Stimulated activated CD4-positive, alpha-beta T cell treated with anti-CD3 and anti-CD28 coated beads, TNF-alpha, amount 100 ng/mL, for 1 hour (primary cell): ENCODE measurements at places on chromosomes 3 and 15.

DNA sequence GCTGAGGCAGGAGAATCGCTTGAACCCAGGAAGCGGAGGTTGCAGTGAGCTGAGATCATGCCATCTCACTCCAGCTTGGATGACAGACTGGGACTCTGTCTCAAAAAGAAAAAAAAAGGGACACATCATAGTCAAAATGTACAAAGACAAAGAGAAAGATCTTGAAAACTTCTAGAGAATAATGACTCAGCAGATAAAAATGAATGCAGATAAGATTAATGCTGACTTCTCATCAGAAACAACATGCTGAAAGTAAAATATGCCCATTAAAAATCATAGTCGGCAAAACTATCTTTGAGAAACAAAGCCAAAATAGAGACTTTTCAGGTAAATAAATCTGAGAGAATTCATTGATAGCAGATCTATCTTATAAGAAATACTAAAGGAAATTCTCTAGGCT lies 271.1 kb upstream of the GPR149 start:
- no peak for DNase-seq

- no peak for DNase-seq
Observed at GRCh38 chr3:112973325-112974177, 1.4 kb downstream of the CD200R1 start.

DNA sequence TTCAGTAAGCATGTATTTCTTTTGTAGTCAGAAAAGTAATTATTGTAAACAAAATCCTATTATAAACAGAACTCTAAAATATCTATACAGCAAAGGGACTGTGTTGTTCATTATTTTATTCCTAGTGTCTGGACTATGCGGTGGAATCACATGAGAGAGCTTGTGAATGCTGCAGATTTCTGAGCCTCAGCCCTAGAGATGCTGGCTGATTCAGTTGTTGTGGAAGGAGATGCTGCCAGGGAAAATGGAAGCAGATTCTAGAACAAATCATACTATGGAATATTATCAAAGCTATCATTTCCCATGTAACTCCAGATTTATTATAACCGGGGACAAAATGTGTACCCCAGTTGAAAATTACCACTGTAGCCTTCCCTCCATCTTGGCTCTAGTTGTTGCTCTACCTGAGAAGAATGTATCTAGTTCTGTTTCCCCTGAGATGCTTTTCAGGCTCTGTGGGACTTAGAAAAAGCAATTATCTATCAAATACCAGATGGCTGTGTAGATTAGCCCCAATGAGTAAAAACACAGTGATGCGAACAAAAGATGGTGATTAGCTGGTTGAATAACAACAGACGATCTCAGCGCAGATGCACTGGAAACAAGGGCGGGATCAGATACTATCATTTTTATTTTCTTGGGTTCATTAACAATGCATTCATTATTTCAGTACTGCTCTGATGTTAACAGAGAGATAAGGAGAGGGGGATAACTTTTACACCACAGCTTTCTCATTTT lies 131.3 kb downstream of the TMEM108 start:
- DNase-seq = no peak

GRCh38 chr15:49987198-49987785 lies 131.7 kb downstream of the ATP8B4 start:
- DNase-seq = no peak

GRCh38 chr3:141379250-141379966 lies 11.1 kb downstream of the ZBTB38 start:
- no peak for DNase-seq

GRCh38 chr3:16570113-16570512 lies 35.1 kb downstream of the DAZL start:
- no peak for DNase-seq

DNA sequence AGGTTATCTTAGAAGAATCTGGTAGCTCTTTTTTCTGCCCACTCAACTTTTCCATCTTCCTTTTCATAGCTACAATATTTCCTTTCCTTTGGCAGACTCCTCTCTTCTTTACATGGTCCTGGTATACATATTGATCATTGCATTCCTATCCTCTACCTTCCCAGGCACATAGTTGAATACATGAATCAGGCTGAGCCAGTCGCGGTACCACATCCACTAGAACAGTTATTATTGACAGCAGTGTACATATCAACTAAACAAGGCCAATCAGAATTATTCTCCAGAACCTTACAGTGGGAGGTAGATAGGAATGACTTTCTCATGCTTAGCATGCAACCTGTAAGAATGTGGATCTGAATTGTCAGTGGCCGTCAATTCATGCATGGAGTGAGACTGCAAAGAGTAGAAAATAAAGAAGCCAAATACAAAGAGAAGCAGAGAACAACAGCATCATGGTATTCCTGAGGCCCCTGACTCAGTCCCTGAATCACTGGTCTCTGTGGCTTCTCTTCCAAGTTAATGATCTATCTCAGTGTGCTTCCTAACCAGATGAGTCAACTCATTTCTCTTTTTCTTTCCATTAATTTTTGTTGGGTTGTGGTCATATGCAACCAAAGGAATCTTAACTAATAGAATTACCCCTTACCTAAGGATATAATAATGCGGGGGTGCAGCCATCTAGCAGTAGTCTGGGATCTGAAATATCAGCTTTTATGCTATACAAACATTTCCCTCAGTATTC lies 60.9 kb upstream of the DCBLD2 start:
- DNase-seq = no peak

- no peak for DNase-seq
Observed at GRCh38 chr3:35522450-35522849, 116.9 kb upstream of the ARPP21 start.

DNA sequence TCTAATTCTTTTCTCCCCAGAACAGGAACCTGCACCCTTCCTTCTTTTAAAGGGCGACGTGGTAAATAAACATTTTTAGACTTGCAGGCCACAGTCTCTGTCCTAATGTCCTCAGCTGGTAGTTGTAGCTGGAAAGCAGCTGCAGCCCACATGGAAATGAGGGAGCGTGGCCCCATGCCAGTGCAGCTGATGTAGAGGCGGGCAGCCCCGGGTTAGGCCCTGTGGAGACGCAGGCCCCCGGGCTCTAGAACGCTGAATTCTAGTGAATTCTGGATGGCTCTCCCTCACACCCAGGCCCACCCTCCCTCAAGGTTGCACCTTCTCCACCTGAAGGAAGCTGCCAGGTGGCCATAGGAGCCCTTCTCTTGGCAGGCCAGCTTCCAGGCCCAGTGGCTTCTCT lies 52.3 kb downstream of the PGPEP1L start:
- DNase-seq = no peak

DNA sequence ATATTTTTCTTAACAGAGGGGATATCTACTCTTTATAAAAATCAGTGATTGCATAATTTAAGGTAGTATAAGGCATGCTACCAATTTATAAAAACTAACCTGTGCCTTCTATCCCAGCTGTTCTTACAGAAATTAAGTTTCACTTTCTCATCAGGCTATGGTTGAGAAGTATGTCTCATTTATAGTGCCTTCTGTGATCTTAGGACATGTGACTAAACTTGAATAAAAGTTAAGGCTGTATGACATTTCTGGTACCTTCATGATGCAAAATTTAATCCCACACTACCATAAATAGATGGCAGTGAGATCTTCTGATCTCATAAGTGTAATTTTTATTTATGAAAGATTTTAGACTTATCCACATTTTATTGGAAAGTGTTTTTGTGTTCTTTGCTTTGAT lies 12.6 kb downstream of the TIPARP start:
- no peak for DNase-seq

DNA sequence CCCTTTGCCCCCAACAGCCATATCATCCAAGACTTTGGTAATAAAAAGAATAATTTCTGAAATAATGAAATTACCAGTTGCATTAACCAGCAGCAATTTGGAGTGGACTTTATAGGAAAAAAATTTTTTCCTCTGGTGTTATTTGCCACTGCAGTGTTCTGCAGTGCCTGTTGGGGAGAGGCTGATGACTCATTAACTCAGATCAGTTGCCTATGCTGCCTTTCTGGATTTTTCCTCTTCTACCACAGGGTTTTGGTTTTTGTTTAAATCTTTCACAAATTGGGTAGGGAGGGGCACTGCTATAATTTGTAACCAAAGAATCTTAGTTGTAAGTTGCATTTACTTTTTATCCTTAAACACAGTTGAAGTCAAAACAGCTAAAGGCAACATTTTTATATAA lies 22.7 kb downstream of the ATP6V1A start:
- no peak for DNase-seq

DNA sequence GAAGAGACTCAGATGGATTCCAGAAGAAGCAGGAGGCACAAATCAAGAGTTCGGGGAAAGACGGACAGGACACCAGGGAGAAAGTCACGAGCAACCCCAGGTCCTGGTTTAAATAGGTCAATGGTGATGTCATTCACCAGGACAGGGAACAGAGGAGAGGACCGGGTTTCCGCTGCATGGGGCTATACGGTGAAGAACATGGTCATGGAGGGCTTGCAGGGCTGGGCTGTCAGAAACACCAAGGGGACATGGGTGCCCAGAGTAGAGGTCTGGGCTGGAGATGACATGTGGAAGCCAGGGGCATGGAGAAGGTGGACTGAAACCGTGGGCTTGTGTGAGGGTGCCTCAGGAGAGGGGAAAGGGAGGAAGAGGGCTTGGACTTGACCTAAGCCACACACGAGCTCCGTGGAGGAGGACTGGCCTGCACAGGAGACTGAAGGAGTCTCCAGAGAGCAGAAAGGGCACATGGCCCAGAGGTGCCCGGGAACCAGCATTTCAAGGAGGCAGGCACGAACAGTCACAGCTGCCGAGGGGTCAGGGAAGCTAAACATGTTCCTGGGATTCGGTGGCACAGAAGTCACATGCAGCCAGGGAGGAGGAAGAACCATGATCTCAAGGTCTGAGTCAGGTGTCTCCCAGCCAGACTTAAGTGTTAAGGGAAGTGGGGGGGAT lies 54.2 kb upstream of the RPL32 start:
- no peak for DNase-seq

DNA sequence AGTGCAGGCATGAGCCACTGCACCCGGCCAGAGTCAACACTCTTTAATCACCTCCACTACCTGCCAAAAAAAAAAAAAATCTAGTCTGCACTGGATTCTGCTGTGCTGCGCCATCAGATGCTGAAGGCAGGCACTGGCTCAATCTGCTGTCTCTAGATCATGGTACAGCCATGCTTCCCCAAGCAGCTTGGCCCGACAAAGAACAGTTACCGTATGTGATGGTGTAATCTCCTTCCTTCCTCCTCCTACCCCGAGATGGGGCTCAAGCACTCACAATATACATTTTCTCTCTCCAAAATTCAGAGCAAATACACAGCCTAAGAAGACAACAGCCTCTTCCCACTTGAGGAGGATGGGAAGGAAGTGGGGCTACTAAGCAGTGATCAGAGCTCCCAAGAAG lies 45.1 kb downstream of the DAPK2 start:
- no peak for DNase-seq

- no peak for DNase-seq
Observed at GRCh38 chr3:150607267-150608065, 4.3 kb downstream of the SELENOT start.

GRCh38 chr3:40875581-40875980 lies 323.7 kb upstream of the CTNNB1 start:
- no peak for DNase-seq

GRCh38 chr15:38671006-38671387 lies 106.4 kb upstream of the RASGRP1 start:
- DNase-seq = no peak

GRCh38 chr15:69934607-69935006 lies 163.1 kb downstream of the TLE3 start:
- DNase-seq = no peak

DNA sequence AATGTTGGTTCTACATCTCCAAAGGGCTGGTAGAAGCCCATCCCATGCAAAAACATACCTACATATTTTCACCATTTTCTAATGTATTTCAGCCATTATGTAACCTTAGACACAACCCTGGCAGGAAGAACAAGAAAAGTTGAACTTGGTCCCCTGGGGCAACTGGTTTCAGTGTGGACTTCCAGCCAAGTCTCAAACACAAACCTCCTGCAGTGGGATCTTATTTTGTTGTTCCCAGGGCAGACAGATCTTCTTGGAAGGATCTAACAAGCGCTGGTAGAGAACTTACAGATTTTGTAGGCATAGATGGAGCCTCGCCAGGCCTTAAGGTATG lies 96.3 kb downstream of the ADAMTS17 start:
- DNase-seq = no peak

GRCh38 chr3:189613122-189613521 lies 18.1 kb upstream of the TP63 start:
- no peak for DNase-seq

GRCh38 chr3:17639765-17640164 lies 102.7 kb downstream of the TBC1D5 start:
- DNase-seq = no peak

- DNase-seq = peak; percentile 16
Observed at GRCh38 chr3:187012609-187013051, 82.3 kb downstream of the ST6GAL1 start.

GRCh38 chr15:51283026-51283425 lies 55.4 kb downstream of the CYP19A1 start:
- no peak for DNase-seq

DNA sequence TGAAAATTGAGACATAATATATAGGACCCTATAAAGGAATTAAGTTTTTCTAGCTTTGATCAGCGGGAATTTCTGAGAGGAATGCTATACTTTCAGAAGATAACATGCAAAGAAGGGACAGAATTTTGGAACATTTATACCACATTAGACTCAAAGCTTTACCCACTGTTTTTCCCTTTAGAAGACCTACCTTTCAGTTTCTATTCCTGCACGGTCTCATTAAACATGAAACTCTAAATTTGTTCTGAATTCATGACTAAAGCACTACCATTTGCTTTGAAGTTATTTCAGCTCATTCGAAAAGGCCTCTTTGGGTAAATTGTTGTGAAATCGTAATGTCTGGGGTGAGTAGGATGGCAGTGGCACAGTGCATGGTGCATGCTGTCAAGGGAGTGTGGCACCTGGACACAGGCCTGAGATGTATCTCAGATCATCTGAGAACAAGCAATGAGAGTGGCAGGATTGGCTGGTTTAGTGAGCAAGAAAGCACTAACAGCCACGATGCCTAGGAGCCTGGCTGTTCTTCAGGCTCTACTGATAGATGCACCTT lies 42.5 kb downstream of the CHCHD4 start:
- no peak for DNase-seq

- DNase-seq = no peak
Observed at GRCh38 chr15:88021601-88022000, 234.9 kb downstream of the NTRK3 start.

DNA sequence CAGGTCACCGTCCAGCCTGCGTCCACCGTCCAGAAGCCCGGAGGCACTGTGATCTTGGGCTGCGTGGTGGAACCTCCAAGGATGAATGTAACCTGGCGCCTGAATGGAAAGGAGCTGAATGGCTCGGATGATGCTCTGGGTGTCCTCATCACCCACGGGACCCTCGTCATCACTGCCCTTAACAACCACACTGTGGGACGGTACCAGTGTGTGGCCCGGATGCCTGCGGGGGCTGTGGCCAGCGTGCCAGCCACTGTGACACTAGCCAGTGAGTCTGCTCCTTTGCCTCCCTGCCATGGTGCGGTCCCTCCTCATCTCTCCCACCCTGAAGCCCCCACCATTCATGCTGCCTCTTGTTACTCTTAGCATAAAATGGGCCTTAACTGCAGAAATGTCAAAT lies 39.2 kb downstream of the BOC start:
- no peak for DNase-seq

- no peak for DNase-seq
Observed at GRCh38 chr3:16174389-16174788, at the start of gene GALNT15. Gene GALNT15, plus strand, starts transcription at chr3:16174680. Its CDS starts 472 bp downstream, at chr3:16175152.
